T-helper 1 cell (primary cell): ENCODE measurements at places on chromosomes 1 and 21.

DNA sequence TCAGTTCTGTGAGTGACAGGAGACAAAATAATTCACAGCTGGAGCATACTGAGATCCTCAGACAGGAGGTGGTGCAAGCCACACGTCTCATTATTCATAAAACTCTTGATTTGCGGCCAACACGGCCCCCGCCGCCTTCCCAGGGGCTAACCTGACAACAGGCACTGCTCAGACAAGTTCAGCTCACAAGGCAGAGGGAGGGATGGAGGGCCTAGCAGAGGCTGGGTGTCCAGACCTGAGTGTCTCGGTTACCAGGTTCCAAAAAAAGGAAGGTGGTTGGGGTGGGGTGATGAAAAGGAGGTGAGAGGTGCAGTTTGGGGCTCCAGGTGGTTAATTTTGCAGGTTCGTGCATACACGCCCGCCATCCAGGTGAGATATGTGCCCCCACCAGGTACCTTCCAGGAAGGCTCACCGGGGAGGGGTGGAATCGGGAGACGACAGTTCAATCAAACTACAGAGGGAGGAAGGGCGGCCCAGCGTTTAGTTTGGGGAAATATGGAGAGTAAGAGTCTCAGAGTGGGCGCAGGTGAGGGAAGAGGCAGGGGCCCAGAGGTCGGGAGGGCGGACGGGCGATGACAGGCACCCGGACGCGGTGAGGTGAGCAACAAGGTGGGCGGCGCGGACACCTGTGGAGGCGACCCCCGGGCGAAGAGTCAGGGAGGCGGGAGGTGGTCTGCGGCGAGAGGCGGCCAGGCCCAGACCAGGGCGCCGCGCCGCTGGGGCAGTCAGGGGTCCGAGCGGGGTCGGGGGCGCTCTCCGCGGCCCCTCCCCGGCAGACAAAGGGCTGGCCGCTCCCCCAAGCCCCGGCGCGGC is 629 bp downstream of the CTNNBIP1 start:
- DNase-seq = no peak

DNA sequence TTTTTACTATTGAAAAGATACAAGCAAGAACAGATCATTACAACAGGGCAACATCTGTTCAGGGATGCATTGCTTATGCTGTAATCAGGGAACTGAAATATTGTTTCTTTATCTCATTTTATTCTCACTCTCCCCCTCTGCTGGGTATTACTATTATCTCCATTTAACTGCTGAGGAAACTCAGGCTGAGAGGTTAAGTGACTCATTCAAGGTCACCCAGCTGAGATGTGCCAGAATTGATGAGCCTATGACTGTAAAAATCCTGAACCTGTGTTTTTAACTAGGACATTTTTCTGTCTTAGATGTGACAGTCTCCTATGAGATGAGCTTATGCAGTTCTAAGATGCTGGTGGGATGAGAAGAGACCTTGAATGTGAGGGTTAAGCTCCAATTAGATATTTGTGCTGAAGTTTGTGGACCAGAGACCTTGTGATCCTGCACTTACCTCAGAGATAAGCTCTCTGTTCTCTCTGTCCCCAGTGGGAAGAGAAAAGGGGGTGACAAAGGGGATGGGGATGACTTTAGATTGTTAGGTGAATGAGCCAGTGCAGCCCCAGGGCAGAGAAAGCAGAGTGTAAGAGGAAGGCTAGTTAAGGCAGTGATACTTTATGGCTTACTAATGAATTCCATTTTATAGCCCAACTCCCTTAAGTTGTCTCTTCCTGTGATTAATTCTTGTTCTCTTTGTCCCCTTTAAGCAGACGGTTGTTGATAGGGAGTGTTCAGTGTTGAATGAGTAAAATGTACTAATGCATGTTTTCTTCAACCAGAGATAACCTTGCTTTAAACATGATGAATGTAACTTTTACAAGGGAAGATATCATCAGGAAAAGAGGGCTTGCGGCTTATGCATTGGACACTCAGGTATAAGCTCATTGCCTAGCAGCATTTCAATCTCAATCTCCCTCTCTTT is 111.4 kb downstream of the HLX start:
- DNase-seq = no peak

- no peak for DNase-seq
Observed at GRCh38 chr1:238982736-238983135, 403.6 kb upstream of the CHRM3 start.

GRCh38 chr1:208239473-208240381 is 4.5 kb downstream of the PLXNA2 start:
- no peak for DNase-seq

GRCh38 chr1:209486861-209487593 is 96.5 kb upstream of the CAMK1G start:
- no peak for DNase-seq

DNA sequence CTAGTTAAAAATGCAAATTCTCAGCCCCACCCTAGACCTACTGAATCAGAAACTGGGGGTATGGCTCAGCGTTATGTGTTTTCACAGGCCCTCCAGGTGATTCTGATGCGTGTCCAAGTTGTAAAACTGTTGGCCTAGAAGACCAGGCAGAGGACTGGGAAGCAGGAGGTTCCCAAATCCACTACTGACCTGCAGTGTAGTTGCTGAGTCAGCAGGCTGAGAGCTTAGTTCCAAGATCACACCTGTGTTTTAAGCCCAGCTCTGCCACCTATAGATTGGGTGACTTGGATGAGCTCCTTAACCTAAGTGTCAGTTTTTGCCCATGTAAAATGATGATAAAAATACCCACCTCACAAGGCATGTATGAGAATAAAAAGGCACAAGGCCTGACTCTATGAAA is 4.1 kb downstream of the GRHL3 start:
- no peak for DNase-seq

DNA sequence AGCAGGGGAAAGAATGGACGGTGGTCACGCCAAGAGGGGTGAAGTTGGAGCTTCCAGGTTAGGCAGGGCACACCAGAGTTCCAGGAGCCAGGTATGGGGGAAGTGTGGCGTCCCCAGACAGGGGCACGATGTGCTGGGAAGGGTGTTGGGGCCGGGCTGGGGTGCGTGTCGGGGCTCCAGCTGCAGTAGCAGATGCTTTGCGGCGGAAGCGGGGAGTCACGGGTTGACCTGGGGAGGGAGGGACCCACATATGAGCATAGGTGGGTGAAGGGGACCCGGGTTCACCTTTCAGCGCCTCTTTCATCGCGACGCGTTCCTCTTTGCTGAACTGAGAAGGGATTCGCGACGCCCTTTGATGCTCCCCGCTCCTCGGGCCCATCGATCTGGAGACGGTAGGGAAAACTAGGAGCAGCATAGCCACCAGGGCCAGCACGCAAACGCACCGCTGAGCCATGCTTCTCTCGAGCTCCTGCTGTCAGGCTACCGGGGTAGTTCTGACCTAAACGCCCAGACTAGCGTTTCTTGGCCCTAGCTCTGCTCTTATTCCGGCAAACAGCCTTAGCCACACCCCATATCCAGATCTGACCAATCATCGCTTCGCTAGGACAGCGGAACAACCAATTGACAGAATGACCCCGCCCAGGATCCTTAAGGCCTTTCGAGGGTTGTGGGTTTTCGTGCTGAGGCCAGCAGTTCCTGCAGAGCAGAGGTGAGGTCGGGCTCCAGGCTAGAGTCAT is at the start of gene PM20D1:
Gene PM20D1, minus strand, starts transcription at position 514 of the 737 bp plus-strand sequence. Its CDS starts 60 bp downstream, at position 454.
- DNase-seq = peak; percentile 61

GRCh38 chr1:79090985-79091384 is 84.5 kb upstream of the ADGRL4 start:
- no peak for DNase-seq
